ENCODE measurements at places on chromosomes 6 and 20.

DNA sequence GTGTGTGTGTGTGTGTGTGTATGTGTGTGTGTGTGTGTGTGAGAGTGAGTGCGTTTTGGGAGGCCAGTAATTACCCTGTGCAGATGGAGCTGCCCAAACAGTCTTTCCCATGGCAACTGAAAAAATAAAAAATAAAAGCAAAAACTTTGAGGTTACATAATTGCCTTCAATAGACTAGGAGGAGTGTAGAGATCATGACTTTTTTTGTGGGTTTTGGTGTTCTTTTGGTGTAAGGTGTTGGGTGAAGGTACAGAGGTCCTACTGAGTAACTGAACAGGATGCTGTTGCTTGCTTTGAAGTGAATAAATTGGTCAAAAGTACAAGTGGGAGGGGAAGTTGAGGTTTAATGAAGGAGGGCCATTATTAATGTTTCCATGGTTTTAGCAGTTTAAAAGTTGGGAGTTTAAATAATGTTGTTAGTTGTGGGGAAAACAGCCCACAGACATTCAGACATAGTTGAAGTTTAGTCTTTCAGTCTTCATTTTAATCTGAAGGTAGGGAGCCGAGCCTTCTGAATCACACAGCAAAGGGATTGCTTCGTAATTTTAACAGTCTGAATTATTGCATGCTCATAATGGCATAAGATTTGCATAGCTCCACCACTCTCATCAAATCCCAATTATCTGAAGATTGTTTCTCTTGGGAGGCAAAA, 251.4 kb downstream of the PRL start:
- no peak for DNase-seq

GRCh38 chr20:60055740-60056139, 97.5 kb downstream of the CDH26 start:
- no peak for DNase-seq

- DNase-seq = no peak
Measured at GRCh38 chr20:48898210-48898609, 23.3 kb upstream of the ARFGEF2 start.

- DNase-seq = peak; percentile 75
Measured at GRCh38 chr6:109315341-109316110, 66.7 kb downstream of the CD164 start.

- no peak for DNase-seq
Measured at GRCh38 chr6:17469006-17469832, 75.8 kb downstream of the CAP2 start.

DNA sequence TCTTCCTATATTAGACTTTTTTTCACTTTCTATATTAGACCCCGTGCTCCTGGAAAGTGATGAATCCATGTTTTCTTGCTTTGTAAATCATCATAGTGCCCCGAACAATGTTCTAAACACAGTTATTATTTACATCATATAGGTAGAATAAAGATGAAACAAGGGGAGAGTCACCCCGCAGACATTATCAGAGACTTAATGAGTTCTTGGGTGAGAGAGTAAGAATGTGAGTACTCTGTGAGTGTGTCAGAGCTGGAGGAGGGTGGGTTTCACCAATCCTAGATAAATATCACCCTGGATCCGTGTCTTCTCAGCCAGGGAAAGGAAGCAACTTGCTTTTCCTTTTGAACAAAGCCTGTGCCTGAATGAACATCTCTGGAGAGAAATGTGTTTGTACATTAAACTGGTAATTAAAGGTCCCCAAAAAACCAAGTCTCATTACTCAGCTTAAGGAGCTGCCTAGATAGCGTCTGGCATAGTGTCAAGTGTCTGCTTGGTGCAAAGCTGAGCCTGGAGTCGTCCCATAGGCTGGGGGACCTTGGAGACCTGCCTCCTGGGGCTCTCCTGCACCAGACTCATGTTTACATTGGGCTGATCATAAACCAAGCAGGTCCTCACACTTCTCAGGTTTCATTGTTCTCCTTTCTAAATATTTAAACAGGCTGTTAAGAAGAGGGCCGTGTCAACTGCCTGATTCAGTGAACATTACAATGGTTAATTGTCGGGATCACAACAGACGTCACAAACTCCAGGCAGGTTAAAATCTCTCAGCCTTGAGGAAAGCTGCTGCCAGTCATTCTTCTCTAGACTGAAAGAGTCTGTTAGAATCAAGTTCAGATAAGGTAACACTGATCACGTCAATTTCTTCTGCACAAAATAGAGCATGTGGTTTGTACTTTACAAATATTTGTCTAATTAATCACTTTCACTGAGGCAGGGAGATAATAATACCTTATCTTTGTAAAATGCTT, 179.7 kb upstream of the MYLIP start:
- peak; percentile 99 for DNase-seq

Data from NCI-H2171 treated with DMSO at 0.1 percent for 48 hours (cell line).